NCI-H2081 (cell line): ENCODE measurements at places on chromosomes 1 and 21.
A peak's percentile ranks its signal among the peaks of the same experiment; 100 is the strongest.

- DNase-seq = peak; percentile 56
Observed at GRCh38 chr1:22789356-22789994, 78.8 kb downstream of the EPHB2 start.

- no peak for DNase-seq
Observed at GRCh38 chr1:41662061-41662764, 177.7 kb upstream of the EDN2 start.

- no peak for DNase-seq
Observed at GRCh38 chr1:173257805-173258204, 50.7 kb upstream of the TNFSF4 start.

- DNase-seq = peak; percentile 72
Observed at GRCh38 chr1:72037745-72038343, 244.5 kb downstream of the NEGR1 start.

DNA sequence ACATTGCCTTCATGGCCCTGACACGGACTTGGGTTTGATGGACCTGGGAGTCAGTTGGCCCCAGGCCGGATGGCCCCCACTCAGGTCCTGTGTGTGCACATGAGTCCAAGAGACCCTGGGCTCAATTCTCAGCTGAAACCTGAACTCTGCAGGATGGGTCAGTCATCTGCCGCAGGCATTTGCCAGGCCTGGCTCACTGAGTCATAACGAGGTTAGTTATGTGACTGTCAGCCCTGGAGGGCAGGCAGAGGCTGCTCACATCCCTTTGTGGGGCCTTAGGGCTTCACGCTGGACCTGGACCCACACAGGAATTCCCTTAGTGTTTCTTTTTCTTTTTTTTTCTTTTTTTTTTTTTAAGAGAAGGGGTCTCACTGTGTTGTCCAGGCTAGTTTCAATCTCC is 46.5 kb downstream of the PSMG1 start:
- no peak for DNase-seq

DNA sequence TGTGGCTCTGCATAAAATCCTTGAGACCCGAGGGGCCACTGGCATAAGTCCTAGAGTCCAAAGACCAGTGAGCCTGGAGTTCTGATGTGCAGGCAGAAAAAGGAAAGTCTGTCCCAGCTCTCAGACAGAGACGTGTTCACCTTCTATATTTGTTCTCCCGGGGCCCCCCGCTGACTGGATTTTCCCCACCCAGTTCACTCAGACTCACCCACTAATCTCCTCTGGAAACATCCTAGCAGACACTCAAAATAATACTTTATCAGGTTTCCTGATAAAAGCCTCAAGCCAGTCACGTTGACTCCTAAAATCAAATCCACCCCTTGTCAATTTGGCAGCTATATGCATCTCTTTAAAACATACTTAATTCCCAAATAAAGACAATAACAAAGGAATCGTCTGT is 1084.2 kb upstream of the NCAM2 start:
- DNase-seq = no peak

- no peak for DNase-seq
Observed at GRCh38 chr1:86062453-86062852, 94.1 kb downstream of the COL24A1 start.

DNA sequence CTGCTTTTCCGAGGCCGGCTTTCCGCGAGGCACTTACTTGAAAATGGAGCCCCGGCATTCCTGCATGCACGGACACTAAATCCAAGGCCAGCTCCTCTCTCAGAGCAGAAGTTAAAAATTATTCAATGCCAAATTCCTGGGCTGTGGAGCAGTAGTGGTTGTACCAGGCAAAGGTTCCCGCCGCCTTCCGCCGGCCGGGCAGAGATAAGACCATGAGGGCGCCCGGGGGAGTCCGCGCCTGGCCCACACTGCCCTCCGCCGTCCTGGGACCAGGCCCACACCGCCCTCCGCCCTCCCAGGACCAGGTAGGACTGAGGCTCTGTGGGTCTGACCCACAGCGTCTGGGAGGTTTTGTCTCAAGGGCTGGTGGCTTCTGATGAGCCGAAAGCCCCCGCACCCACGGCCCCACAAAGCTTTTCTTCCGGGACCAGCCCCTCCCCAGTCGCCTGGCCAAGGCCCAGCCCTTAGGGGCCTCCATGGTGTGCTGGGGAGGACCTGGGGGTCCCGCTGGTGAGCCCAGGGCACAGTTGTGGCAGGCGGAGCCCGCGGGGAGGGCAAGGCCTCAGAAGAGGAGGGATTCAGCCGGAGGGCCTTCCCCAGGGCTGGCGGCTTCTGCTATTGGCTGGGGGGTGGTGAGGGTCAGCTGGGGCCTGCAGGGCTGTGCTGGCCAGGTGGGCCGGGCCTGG is 12.7 kb upstream of the C1orf159 start:
- DNase-seq = no peak

GRCh38 chr1:2009101-2010053 is 5.8 kb upstream of the CFAP74 start:
- no peak for DNase-seq

- DNase-seq = no peak
Observed at GRCh38 chr1:7014640-7014930, 229.3 kb downstream of the CAMTA1 start.

GRCh38 chr1:205069371-205070125 is 14.7 kb downstream of the TMEM81 start:
- no peak for DNase-seq

DNA sequence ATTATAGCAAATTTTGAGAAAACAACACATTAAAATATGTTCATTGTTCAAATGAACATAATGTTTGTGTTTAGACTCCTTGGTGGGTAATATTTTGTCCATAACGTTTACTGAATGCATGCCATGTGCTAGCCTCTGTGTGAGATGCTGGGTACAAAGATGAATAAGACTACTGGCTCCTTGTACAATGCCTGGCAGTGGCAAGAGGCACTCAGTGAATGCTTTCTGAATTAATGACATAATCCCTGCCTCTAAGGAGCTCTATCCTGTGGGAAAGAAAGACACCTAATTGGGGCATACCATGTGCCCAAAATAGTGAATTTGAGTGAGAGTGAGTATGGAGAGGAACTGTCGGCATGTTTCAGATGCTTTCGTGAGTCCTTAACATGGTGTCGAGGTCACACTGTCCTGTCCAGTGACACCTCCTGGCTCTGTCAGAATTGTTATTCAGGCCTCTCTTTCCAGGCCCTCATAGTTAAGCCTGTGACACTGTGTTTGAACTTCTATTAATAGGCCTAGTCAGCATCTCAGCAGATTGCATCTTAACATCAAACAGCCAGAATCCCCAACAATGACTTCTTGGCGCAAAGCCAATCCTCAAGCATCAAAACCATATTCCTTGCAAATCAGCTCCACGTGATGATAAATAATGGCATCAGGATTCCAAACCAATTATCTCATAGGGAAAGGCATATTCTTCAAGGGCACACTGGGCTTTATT is 32.8 kb upstream of the S1PR1 start:
- peak; percentile 1 for DNase-seq

DNA sequence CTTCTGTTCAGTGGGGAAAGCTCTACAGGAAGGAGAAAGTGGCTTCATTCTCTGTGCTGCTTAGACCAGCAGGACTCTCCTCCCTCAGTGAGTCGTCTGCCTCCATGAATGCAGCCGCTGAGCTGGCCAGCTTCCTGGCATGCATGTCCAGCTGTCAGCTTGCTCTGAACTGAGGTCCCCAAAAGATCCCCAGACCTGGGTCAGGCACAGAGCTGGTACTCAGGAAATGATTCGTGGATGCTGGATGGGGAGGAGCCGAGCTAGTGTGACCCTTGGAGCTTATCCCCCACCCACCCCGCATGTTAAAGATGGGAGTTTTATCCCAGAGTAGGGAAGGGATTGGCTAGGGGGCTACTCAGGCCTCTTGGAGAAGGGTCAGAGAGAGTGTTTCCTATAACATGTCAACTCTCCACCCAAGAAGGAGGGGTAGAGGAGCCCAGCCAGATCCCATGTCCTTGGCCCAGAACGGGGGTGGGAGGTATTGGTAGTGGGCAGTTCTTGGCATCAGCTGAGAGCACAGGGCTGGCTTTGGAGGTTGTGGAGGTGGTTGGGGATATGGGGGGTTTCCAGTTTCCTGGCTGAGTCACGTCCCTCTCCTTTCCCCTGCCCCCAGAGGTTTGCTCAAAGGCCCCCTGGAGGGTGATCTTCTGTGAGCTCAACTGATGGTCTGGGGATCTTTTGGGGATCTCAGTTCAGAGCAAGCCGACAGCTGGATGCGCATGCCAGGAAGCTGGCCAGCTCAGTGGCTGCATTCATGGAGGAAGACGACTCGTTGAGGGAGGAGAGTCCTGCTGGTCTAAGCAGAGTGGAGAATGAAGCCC is 110.1 kb downstream of the FOXD2 start:
- DNase-seq = no peak

DNA sequence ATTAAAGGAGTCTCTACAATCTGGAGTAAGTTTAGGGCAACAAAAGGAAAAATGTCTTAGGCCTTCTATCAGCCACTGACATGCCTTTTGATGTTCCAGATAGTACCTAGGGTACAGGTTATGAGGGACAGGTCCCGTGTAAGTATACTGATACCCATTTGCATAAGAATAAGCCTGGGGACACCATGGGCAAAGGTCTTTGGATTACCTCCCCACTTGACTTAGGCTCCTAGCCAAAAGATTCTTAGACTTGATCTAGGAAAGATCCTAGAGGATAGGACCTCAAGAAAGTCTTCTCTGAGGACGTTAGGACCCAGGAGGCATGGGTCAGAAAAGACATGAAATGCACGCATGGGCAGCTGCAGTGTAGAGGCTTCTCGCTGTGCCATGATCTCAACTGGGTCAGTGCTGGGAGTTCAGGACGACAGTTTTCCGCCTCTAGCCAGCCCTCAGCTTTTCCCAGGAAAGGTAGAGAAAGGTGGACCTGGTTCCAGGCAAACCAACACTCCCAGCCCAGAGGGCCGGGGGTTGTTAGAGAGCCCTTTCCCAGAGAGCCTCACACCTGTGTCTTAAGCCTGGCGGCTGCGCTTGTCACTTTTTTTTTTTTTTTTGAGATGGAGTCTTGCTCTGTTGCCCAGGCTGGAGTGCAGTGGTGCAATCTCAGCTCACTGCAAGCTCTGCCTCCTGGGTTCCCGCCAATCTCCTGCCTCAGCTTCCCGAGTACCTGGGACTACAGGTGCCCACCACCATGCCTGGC is 26.6 kb downstream of the MSTO1 start:
- DNase-seq = no peak
